ENCODE measurements at places on chromosomes 5 and 9.

DNA sequence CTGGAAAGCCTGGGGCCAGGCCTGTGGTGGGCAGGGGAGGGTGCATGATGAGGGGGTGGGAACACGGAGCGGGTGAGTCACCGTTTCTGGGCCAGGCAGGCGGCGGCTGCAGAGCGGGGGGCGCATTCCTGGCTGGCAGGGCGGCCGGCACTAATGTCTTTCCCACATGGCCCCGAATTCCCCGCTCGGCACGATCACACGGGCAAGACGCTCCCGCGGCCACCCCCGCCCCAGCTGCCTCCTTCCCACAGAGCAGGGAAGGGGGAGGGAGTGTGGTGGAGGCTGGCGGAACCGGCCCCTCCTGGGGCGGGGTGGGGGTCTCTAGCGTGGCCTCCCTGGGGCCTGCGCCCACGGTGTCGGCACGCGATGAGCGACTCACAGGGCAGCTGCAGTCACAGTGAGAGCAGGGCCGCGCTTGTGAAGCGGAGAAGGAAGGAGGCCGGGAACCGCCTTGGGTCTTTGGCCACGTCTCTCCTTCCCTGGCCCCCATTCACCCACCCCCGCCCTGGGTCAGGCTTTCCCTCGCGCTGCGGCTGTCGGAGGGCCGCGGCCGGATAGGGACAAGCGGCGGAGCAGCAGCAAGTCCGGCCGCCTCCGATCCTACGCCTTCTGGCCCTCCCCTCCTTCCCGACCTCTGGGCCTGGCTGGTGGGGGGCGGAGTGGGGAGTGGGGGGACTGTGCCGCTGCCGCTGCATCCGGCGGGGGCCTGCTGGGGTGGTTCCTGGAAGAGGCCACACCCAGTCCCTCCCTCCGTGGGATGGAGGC lies 48.9 kb downstream of the CXXC5 start:
- no peak for DNase-seq

DNA sequence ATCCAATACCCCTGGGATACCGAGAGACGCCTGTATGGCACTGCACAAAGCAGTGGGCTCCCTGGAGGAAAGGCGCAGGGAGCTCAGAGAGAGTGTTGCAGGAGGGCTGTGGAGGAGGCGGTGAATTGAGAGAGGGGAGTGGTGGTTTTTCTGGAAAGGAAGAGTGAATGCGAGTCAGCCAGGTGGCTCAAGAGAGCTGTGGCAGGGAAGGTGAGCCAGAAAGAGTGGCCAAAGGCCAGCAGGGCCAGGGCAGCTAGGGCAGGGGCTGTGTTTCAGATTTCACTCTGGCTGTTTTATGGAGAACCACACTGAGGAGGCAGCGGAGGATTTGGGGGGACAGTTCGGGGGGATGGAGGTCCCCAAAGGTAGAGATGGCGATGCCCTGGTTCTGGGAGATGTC lies 13.0 kb upstream of the DAB2IP start:
- no peak for DNase-seq

GRCh38 chr5:177356746-177357145 lies 978 bp upstream of the RGS14 start:
- DNase-seq, result no peak

- no peak for DNase-seq
Measured at GRCh38 chr5:115295777-115296123, 704 bp downstream of the CCDC112 start.

- peak; percentile 24 for DNase-seq
Measured at GRCh38 chr5:141475625-141476131, at the start of gene PCDHGC3. Gene PCDHGC3, plus strand, starts transcription at chr5:141475966. Its CDS starts 151 bp downstream, at chr5:141476117.

- no peak for DNase-seq
Measured at GRCh38 chr5:131994090-131994489, 17.4 kb downstream of the ACSL6 start.

- DNase-seq, result no peak
Measured at GRCh38 chr9:132424857-132425674, 15.1 kb downstream of the CFAP77 start.

GRCh38 chr5:98791898-98792580 lies 18.6 kb downstream of the RGMB start:
- no peak for DNase-seq

DNA sequence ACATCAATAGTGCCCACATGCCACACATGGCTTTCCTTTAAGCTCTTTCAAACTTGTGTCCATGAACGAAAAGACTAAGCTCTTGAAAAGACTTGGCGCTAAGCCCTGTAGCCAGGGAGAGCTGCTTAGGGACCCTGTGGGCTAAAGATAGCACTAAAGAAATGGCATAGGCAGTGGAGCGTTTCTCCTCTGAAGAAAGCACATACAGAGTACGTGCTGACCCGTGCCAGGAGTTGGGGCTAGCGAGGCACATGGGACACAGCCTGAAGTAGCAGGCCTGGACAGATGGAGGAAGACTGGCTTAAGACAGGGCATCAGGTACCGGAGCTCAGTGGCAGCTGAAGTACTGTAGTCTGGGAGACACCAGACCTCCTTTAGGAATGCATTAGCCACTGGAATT lies 39.7 kb downstream of the ADGRV1 start:
- DNase-seq, result no peak

DNA sequence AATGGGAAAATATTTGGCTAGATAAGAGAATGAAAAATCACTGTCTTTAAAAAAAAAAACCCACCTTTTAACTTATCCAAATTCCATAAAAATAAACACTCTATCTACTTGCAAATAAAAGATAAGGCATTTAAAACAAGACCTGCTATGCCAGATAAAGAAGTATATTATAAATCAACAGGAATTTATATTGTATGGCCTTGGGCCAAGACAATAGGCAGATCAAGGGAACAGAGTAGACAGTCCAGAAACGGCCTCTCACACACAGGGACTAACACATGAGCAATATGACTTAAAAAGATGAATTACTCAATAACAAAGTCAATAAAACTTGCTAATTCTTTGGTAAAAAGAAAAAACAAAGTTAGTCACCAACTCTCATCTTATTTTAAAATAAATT lies 34.7 kb upstream of the ICE1 start:
- DNase-seq, result no peak

- DNase-seq, result no peak
Measured at GRCh38 chr9:19618816-19619215, 170.0 kb downstream of the SLC24A2 start.

DNA sequence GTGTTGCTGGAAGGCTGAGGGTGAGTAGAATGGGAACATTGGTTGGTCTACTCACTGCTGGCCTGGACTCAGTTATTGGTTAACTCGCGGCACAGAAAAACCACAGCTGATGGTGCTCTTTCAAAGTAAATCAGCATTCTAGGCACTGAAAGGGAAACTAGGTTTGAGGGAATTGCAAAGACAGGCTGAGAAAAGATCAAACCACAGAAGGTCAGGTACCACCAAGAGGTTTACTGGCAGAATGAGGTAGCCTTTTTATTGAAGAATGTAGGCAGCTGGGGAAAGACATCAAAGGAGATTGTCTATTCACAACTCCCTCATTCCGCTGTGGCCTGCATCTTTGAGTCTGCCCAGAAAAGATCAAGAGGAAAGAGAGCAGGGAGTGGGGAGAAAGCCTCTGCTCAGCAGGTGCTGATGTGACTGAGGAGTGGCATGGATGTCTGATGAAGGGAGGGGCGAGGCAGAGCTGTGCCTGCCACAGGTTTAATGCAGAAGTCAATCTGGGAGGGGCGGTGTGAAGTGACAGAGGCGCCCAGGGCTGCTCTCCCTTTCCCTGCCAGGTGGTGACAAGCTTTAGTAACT lies 255.5 kb downstream of the MAN2A1 start:
- no peak for DNase-seq

GRCh38 chr5:125604104-125604503 lies 819.1 kb upstream of the GRAMD2B start:
- DNase-seq, result no peak

DNA sequence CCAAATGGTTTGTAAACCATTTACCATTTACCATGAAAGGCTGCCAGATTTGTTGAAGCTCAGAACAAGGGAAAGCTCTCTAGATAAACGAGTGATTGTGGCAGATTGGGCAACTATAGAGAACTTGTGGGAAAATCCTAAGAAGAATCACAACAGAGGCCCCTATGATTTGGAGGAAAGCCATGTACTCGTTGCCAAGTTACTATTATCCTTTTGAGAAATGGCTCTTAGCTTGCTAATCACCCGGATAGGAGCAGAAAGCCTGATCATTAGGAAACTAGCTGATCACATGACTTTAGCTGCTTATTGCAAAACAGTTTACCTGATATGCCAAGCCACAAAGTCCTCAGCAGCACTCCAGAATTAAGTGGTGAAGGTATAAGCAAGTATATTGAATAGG lies 23.5 kb upstream of the ATG10 start:
- DNase-seq, result no peak

- DNase-seq, result no peak
Measured at GRCh38 chr9:98016137-98016680, 33.1 kb downstream of the ANP32B start.

GRCh38 chr9:121607434-121608167 lies 43.8 kb upstream of the DAB2IP start:
- DNase-seq, result no peak

GRCh38 chr9:136237486-136238341 lies 7.9 kb downstream of the QSOX2 start:
- DNase-seq, result no peak

DNA sequence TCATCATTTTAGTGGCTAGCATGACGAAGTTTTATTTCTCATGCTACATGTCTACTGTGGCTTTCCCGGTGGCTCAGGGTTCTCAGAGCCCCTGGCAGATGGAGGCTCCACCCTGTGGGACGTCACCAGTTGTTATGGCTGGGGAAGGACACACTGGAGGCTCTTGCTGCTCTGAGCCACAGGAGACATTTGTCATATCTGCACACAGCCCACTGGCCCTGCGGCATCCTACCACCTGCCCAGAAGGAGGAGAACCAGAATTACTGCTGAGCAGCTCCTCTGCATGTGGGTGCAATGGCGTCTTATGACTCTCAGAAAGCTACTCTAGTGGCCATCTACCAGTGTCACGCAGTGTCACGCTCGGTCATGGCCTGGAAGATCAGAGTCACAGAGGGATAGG lies 6.6 kb downstream of the OR13J1 start:
- DNase-seq, result no peak

GRCh38 chr9:97638666-97639065 lies 5.0 kb downstream of the NCBP1 start:
- no peak for DNase-seq

DNA sequence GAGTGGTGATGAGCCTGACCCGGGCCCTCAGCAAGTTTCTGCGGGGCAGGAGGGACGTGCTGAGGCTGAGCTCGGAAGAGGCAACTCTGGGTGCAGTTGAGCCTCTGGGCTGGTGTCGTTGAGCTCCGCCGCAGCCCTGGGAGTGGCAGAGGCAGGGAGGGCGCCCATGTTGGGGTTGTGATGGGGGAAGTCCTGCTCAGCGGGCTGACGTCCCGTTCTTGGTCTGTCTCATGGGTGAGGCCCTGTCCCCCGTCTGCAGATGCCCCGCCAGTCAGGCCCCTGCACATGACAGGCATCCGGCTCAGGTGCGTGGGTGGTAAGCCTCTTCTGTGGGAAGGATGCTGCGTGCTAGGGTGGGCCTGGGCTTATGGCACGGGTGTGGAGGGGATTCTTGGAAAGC lies 64.3 kb downstream of the RXRA start:
- peak; percentile 57 for DNase-seq

DNA sequence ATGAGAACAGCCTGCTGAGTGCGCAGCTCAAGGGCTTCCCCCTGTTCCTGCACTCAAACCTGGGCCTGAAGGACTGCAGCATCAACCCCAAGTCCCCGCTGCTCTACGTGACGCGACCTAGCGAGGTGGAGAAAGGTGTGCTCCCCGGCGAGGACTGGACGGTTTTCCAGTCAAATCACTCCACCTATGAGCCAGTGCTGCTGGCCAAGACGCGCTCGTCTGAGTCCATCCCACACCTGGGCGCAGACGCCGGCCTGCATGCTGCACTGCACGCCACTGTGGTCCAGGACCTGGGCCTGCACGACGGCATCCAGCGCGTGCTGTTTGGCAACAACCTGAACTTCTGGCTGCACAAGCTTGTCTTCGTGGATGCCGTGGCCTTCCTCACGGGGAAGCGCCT lies 19.9 kb downstream of the NDST1 start:
- no peak for DNase-seq

GRCh38 chr5:35752012-35752411 lies 104.7 kb upstream of the IL7R start:
- DNase-seq, result no peak

DNA sequence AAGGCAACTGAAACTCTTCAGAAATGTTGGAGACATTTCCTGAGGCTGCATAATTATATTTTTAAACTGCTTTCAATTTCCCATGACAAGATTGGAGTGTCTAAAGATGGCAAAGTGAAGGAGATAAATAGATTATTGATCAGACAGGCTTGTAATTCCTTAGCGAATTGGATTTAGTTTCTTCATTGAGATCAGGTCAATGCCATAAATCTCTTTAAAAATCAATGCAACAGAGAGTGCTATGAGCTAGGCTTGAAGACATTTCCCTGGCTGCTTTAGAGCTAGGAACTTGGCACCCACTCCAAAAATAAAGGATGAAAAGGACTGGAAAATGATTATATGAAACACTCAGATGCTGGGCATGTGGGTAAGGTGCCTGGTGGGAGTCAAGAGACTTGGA lies 828.4 kb downstream of the TLR4 start:
- no peak for DNase-seq

DNA sequence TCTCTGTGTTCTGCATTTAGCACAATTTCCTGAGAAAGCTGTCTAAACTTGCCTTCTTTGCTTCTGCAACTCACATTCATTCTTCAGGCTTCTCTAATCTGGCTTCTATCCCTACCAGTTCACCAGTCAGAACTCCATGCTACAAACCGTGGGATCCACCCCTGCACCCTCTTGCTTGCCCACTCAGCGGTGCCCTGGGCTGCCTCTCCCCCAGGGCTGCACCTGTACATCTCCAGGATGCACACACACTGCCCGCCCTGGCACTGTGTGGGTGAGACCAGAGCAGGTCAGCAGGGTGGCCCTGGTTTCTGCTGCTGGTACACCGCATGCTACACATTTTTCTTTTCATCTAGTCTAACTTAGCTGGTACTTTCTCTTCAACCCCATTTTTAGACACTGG lies 127.1 kb downstream of the FANCC start:
- no peak for DNase-seq

- DNase-seq, result no peak
Measured at GRCh38 chr9:111250875-111251842, 78.9 kb downstream of the OR2K2 start.

- peak; percentile 25 for DNase-seq
Measured at GRCh38 chr9:130172161-130172857, at the start of gene NCS1. Gene NCS1, plus strand, starts transcription at chr9:130172404. Its CDS starts 260 bp downstream, at chr9:130172664.

GRCh38 chr5:32498484-32498883 lies 53.9 kb upstream of the ZFR start:
- no peak for DNase-seq

GRCh38 chr5:78549043-78549442 lies 99.5 kb downstream of the LHFPL2 start:
- no peak for DNase-seq

Data from stimulated activated CD4-positive, alpha-beta T cell treated with anti-CD3 and anti-CD28 coated beads, Interleukin-1b, Interleukin-23, amount 100 ng/mL, for 1 hour (primary cell).